ENCODE measurements at places on chromosomes 2 and 18.

GRCh38 chr2:50930726-50931125 lies 101.2 kb downstream of the NRXN1 start:
- DNase-seq = no peak

GRCh38 chr2:8481463-8482009 lies 200.3 kb upstream of the ID2 start:
- peak; percentile 67 for DNase-seq

DNA sequence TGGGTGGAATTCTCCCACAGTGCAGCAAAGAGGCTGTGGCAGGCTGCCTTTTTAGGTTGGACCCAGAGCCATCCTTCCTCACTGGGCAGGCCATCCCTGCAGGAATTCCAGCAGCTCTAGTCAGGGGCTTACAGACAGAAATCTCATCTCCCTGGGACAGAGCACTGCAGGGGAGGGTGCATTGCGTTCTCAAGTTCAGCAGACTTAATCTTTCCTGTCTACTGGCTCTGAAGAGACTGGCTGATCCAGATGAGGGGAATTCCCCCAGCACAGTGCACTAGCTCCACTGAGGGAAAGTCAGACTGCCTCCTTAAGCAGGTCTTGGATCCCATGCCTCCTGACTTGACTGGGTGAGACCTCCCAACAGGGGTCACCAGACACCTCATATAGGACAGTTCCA lies 899.7 kb upstream of the VRK2 start:
- no peak for DNase-seq

DNA sequence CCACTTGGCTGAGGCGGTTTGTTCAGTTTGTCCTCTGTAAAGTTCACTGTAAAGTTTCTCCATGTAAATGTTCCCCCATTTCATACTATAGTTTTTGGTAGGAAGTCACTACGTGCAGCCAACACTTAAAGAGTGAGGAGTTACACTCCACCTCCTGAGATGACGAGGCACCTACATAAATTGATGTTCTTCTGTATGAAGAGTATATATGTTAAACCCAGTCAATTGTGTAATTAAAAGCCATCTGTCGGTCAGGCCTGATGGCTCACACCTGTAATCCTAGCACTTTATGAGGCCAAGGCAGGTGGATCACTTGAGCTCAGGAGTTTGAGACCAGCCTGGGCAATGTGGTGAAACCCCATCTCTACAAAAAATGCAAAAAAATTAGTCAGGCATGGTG lies 7.6 kb downstream of the PIGN start:
- no peak for DNase-seq

DNA sequence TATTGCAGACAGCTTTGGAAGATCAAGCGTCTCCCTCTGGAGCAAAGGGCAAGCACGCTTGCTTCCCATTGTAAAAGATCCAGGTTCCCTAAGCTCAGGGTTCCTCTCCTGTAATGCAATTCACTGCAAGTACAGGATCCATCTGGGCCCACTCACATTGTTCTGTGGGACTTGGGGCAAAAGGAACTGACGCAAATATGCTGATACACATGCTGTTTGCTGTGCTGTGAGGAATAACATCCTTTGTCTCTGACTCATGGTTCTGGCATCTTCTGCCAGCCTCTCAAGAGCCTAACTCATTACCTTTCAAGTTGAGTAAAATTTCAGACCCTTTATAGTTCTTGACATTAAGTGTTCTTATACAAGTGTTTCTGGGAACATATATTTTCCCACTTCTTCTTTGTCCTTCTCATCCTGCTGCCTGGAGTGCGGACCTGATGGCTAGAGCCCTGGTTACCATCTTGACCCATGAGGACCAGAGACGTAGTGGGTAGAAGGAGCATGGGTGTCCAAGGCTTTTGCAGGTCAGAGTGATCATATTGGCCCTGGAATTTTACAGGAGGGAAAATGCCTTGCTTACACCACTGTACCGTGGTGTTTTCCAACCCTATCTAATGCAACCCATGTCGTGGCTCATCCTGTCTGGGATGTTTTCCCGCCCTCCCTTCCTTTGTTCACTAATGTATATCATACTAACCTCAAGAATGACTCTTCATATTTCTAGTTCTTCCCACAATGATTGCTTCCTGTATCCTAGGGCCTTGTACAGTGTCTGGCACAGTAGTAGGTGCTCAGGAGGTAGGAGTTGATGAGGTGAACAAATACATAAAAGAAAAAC lies 145.7 kb upstream of the GLI2 start:
- peak; percentile 69 for DNase-seq

DNA sequence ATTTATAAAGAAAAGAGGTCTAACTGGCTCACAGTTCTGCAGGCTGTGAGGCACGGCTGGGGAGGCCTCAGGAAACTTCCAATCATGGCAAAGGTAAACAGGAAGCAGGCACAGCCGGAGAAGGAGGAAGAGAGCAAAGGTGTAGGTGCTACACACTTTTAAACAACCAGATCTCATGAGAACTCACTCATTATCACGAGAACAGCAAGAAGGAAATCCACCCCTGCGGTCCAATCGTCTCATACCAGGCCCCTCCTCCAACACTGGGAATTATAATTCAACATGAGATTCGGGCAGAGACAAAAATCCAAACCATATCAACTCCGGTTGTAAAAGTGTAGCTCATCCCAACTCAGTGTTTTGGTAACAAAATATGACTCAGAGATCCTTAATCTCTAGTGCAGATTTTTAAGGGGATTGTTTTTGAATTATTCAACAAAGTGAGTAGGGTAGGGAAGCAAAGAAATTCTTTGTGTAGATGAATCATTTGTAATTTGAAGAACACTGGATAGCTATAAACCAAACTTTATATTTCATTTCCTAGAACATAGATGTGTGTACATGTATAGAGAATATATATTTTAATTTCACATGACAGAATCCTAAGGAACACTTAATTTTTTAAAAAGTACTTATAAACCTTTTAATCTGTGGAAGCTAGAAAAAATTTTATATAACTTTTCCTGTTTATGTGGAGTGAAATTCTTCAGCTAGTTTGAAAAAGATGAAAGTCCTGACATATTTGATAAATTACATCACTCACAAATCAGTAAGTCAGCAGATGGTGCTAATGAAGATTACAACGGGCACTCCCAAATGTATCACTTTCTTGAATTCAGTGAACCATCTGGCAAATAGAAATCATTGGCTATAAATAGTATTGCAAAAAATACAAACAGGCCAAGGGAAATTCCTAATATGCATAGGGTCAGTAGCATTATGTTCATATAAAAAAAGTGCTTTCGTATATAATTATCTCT lies 130.1 kb downstream of the OLA1 start:
- DNase-seq = no peak

DNA sequence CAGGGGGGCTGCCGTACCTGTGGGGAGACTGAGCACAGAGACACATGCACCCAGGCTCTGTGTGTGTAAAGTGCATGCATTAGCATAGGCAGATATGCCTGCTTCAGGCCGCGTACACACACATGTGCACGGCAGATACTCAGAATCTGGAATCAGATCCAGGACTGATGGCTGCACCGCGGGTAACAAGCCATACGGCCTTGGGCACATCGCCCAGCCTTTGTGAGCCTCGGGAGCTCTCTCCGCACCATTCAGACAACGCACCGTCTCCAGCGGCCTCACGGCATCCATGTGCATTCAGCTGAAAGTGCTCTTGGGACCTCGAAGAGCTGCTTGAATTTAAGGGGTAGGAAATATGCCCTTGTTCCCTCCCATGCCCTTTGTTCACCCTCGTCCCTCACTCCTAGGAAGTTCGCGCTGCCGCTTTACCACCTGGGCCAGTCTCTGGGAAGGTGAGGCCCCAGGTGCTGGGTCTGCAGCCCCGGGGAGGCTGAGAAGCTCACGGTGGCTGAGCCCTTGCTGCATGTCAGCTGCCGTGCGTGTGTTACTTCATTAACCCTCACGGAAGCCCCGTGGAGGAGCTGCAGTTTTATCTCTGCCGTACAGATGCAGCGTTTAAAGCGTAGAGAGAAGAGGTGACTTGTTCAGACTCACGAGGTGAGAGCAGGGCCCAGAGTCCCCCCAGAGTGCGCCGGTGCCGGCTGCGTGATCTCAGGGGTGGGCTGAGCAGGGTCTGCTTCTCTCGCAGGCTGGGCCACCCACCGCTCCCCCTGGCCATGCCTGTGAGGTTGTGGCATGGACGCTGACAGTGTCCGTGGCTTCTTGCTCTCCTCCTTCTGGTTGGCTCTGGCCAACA lies 377.7 kb upstream of the MYT1L start:
- no peak for DNase-seq

DNA sequence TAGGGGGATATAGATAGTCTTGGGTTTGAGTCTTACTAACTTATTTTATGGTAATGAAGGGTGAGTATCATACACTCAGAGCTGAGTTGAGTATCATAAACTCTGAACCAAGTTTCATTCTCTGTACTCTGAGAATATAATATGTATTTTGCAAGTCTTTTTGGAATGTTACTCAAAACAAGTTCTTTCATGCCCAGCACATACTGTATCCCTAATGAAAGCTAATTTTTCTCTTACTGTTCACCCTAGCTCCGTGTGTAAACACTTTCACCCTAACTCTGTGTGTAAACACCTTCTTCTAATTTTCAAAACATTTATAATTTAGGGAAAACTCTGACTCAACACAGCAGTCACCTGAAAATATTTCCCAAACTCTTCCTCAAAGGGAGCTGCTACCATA lies 29.7 kb upstream of the CHST9 start:
- no peak for DNase-seq

GRCh38 chr18:11767935-11768334 lies 78.9 kb downstream of the GNAL start:
- DNase-seq = peak; percentile 1
